ENCODE measurements at places on chromosomes 12 and 14.

DNA sequence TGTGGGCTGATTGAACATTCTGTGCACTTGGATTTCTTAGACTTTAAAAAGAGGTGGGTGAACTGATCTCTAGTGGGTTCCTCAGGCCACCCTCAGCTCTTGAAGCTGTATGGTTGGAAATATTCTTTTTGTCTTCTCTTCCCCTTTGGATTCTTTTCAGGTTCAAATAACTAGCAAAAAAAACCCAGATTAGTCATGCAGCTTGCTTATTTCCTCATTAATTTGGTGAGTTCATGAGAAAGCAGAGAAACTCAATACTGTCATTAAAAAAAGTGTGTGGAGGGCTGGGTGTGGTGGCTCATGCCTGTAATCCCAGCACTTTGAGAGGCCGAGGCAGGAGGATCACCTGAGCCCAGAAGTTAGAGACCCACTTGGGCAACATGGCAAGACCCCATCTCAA lies 183.4 kb downstream of the ESR2 start:
- DNase-seq: no peak

DNA sequence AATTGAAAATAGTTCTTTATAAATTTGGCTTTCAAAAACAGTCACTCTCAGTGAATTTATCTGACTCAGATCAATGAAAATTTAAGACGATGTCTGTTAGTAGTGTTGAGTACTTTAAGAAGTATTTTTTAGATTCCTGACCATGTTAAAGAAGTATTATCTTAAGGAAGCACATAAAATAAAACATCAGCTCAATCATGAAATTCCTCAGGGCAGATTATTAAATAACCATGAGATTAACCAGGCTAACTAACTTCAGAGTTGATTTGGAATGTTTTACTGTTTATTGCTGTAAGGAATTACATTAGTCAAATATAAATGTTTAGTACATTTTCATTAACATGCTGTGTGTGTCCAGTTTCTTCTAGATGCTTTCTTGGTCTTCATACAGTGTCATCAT lies 160.2 kb downstream of the PELI2 start:
- no peak for DNase-seq

DNA sequence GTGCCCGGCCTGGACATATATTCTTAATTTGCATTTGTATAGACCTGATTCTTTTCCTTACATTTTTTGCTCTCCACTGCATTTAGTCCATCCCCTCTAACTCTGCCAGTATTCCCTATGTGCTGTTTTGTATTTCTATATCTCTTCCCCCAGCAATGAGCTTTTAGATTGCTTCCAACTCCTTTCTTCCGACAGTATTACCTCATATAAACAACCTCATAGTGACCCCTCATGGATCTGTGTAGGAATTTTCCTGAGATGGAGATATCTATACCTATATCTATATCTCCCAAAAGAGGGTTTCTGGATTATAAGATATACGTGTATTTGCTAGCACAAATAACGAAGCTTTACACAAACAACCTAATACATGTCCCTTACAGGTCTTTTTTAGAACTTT lies 161.9 kb downstream of the CRADD start:
- DNase-seq: no peak

GRCh38 chr12:108773798-108774788 lies 42.8 kb upstream of the CORO1C start:
- no peak for DNase-seq

- DNase-seq: no peak
These were observed 372.1 kb upstream of the FAR2 start for GRCh38 chr12:28776913-28777422.

- DNase-seq: no peak
These were observed 13.4 kb upstream of the NXPH4 start for GRCh38 chr12:57203201-57203600.

GRCh38 chr14:89673512-89674225 lies 256.6 kb upstream of the FOXN3 start:
- no peak for DNase-seq

DNA sequence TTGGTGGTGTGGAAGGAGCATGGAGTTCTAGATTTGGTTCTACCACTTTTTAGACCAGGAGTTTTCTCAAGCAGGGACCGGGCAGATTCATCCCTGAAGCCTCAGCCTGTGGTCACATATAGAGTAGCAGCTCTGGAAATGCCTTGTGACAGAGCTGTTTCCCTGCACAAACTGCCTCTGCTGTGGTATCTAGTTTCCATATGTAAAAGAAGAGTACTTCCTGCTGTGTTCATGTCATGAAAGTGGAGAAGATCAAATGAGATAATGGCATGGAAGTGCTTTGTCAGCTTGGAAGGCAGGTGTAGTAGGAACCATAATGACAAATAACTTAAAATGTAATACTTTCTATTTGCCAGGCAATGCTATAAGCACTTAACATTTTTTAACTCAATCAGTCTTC lies 26.1 kb downstream of the OTUB2 start:
- DNase-seq: no peak

DNA sequence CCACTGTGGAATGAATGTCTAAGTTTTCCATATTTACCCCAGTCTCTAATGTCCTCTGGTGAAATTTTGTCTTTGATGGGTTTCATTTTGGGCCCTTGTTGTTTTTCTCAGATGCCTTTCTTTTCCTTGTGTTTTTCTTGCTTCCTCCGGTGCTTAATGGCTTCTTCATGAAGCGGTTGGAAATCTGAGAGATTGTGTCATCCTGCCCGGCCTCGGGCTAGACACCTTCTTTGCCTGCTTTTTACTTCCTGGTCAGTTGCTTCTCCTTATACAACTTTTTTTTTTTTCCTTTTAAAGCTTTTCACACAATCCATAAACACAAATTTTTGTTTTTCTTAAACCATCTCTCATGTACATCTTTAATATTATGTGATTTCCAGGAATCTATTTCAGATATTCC lies 7.1 kb downstream of the ETV6 start:
- DNase-seq: no peak

- DNase-seq: no peak
These were observed 213.4 kb upstream of the EGLN3 start for GRCh38 chr14:34164162-34164864.

GRCh38 chr14:69532561-69533340 lies 41.9 kb downstream of the CCDC177 start:
- DNase-seq: no peak

- no peak for DNase-seq
These were observed 3.3 kb upstream of the MYF5 start for GRCh38 chr12:80713419-80713818.

DNA sequence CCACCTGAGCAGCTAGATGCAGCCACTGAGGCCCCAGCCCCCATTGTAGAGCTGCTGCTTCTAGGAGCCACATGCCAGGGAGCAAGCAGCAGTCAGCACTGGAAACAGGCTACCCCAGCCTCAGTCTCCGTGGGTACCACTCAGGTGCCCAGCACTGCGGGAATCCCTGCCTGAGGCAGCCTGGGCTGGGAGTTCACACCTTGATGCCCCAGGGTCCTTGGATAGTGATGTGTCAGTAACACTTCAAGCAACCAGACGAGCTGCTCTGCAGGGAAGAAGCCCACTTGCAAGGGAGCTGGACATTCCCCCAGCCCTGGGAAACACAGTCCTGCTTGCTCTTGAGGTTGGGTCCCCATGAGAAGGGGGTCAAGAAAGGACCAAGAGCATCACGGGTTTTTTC lies 90.7 kb downstream of the ZFP36L1 start:
- DNase-seq: no peak

GRCh38 chr12:53219292-53219955 lies 12.4 kb upstream of the ITGB7 start:
- DNase-seq: no peak

DNA sequence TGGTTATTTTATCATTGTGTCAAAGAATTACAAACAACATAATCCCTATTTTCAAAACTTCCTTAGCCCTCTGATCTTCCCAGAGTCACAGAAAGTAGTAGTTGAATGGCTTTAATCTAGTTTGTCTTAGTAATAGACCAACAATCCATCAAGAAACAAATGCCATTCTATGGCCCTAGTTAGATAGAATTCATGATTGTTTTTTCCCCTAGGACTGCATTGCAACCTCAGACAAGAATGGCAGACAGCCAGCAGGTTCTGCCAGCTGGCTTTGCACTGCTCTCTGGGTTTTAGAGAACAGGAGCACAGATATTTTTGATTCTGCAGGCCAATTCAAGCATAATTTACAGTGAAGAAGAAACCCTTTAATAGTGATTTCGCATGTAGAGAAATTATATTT lies 33.8 kb downstream of the SYT1 start:
- DNase-seq: no peak

- no peak for DNase-seq
These were observed 750 bp downstream of the CS start for GRCh38 chr12:56299308-56299852.

GRCh38 chr14:100278702-100279101 lies 27.5 kb downstream of the SLC25A29 start:
- DNase-seq: no peak

- no peak for DNase-seq
These were observed 10.8 kb downstream of the ZCRB1 start for GRCh38 chr12:42315108-42315507.

- DNase-seq: no peak
These were observed 886.0 kb upstream of the FBXO33 start for GRCh38 chr14:40318211-40318719.

DNA sequence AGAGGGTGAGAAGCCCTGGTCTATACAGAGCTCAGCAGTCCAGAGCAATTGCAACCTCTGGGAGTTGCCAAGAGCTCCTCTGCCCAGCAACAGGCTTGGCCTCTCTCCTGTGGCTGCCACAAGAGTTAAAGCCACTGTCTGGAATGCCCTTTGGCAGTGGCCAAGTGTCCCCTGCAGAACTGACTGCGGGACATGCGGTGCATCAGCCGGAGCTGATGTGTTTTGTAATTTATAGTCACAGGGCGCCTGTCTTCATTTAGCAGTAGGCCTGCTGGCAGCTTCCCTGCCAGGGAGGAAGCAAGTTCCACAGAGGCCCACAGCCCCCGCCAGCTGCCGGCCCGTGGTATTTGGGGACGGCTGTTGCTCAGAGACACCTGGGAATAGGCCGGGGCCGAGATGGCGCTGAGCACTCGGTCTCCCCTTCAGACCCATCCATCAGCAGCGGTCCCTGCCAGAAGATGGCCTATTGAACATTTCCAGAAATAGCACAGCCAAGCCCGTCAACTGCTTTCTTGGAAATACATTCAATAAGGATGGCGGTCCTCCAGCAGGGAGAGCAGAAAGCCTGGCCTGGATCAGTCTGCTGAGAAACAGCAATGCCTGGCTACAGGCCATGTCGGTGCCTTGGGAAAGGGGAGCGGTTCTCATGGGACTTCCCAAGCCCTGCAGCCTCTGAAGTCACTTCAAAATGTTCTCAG lies 217.4 kb downstream of the CRADD start:
- DNase-seq: no peak

- DNase-seq: no peak
These were observed 1.1 kb upstream of the NUDT4 start for GRCh38 chr12:93376436-93377251.

DNA sequence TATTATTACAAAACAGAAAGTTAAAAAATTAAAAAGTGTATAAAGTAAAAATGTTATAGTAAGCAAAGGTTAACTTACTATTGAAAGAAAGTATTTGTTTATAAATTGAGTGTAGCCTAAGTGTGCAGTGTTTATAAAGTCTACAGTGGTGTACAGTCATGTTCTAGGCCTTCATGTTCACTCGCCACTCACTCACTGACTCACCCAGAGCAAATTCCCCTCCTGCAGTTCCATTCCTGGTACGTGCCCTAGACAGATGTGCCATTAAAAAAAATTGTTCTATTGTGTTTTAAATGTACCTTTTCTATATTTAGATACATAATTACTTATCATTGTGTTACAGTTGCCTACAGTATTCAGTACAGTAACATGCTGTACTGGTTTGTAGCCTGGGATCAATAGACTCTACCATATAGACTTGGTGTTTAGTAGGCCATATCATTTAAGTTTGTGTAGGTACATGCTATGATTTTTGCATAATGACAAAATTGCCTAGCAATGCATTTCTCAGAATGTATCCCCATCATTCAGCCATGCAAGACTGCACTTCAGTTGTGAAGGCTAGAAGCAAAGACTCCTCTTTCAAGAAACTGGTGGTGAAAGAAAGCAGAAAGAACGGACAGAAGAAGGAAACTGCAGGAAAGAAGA lies 100.6 kb downstream of the DACT1 start:
- no peak for DNase-seq

- no peak for DNase-seq
These were observed 932.2 kb downstream of the SLC6A15 start for GRCh38 chr12:83980398-83980797.

DNA sequence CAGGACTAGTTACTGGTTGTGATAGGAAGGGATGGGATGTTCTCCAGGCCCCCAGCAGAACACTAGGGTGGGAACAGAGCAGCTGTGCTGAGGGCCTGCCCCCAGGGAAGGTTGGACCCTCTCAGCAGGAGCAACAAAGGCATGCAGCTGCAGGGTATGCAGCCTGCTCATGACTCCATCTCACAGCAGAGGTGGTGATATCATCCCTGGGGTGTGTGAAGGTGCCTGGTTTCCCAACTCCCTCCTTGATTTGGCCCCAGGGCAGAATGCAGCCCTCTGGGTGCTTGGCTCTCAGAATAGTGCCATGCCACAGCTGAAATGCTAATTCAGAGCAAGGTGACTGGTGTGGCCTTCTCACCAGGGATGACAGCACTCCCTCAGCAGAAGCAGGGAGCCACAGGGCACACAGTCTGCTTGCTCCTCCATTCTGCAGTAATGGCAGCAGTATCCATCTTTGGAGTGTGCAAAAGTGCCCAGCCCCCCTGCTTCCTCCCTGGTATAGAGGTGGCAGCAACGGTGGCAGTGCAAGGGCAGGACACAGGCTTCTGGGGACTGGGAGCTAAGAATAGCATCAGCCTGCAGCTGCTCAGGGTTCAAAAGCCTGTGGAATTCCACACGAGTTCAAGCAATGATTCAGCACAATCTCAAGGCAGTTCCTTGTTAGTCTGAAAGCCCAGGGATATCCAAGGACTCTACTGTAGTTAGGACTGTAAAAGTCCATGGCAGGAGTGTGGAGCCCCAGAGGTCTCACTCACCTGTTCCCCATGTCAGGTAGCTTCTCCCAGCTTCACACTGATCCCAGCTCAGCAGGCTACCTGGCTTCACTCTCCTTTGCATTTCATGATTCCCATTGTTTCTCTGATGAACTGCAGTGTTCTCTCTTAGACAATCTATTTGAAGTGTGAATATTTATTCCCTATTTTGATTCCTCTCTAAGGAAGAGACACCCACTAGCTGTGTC lies 298.1 kb upstream of the FOXG1 start:
- DNase-seq: no peak

DNA sequence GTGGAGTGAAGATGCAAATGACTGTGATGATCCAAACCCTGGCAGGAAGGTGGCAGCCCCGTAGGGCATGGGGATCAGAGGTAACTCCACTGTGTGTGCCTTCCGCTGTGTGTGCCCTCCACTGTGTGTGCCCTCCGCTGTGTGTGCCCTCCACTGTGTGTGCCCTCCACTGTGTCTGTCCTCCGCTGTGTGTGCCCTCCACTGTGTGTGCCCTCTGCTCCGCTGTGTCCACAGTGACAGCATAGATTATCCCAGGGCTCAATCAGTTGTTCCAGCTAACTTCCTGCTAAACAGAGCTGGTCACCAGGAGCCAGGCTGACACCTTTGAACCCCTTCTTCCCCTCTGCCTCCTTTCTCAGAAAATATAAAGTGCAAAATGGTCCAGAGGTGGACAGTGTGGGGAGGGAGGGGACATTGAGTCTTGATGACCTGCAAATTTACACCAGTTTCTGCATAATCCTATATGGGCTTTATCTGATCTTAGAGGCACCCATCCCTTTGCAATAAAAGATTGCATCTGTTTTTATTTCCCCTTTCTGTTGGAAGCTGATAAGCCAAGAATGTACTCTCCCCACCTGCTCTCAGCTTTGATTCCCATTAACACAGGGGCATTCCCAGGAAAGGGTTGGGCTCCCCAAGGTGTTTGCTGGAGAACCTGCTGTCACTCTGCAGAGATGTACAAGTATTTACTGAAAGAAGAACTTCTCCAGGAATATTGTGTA lies 21.6 kb upstream of the HNF1A start:
- no peak for DNase-seq

Data from type B pancreatic cell (in vitro differentiated cells).